ENCODE measurements at places on chromosomes 4 and X.

DNA sequence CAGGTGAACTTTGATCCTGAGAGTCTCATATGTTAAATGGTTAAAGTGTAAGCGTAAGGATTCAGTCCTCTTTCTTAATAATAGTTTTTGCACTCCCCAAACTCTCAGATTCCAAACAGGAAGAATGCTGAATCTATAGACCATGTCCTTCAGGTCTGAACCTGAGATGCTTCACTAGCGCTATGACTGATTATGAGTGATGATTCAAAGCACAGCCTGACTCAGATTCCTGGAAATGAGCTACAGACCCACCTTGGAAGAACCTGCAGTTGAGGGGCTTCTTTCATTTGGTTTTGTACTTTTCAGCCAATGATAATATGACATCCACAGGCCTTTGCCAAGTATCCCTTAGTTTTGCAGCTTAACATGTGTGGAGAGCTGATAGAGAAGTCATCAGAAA, 1.4 kb downstream of the EDNRA start:
- peak; percentile 35 for DNase-seq

DNA sequence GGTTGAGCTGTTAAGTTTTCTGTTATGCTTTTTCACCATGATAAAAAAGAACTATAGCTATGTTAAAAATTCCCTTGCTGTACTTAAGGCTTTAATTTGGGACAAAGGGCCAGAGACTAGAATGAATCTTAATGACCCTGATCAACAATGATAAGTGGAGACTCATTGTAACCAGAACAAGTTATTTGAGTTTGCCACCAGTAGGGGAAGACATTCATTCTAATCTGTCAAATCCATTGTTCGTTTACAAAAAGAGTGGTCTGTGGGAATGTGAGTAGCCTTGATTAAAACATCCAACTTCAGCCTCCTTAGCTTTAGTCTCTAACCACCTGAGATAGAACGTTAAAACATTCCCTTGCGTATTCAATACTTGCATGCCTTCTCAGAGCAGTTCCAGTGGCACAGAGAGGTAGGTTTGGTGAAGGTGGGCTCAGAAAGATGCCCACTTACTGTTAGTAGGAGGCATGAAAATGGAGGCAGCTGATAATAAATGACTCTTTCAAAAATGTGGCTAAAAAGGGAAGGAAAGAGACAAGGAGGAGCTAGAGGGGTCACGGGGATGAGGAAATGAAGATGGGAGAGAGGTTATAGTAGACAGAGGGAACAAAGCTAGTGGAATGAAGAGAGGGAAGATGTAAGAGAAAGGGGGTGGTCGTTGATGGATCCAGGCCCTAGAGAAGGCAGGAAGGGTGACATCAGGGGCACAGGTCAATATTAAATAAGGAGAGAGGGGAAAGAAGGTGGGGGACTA, 66.2 kb downstream of the EGF start:
- DNase-seq = peak; percentile 22

- no peak for DNase-seq
Observed at GRCh38 chr4:28942631-28943030, 1777.5 kb upstream of the PCDH7 start.

DNA sequence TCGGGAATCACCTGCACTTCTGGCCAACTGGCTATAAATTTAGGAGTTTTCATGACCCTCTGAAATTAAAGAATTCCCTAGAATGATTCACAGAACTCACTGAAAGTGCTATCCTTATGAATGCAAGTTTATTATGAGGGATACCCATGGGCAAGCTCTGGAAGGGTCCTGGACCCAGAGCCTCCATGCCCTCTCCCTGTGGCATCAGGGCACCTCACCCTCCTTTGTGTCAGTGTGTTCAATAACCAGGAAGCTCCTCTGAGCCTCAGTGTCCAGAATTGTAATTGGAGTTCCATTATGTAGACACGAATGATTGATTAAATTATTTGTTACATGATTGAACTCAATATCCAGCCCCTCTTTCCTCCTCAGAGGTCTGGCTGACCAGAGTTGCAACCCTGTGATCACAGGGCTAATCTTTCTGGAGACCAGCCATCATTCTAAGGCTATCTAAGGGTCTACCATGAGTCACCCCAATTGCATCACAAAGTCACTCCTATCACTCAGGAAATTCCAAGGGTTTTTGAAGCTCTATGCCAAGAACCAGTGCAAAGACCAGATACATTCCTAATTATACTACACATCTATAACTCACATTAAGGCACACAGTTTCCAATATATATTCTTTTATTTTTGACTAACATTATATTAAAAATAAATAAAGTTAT, 8.9 kb downstream of the ANXA3 start:
- peak; percentile 89 for DNase-seq

DNA sequence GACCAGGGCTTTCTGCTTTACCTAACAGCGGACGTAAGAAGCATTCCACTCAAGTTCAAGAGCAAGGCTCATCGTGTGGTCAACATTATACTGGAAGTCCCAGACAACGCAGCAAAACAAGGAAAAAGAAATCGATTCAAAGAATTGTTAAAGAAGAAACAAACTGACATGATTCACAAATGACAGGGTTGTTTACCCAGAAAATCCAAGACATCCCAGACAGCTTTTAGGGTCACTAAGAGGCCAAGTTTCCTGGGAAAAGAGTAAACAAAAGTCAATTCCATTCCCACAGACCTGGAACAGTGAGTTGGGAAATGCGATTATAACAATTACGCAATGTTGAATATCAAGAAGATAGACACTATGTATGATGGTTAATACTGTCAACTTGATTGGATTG, 21.5 kb upstream of the HTRA3 start:
- DNase-seq = peak; percentile 28

- peak; percentile 77 for DNase-seq
Observed at GRCh38 chr4:40423735-40424134, 88.6 kb downstream of the CHRNA9 start.

- no peak for DNase-seq
Observed at GRCh38 chr4:187017147-187017546, 293.5 kb upstream of the FAT1 start.

All from fibroblast of skin of right quadriceps (primary cell).